ENCODE measurements at places on chromosomes 12 and 14. TPM values are rescaled to one million over a fixed set of nuclear protein-coding genes. Genes with fewer than 3 reads are reported as not detected.

SPX gene
- total RNA-seq = 7.7 TPM

MAP3K9 gene
- total RNA-seq = 2.6 TPM

TSPAN19 gene
- 3.4 TPM for total RNA-seq

PARPBP gene
- 14.2 TPM for total RNA-seq

ARID2 gene
- total RNA-seq = 41.9 TPM

SYCP3 gene
- total RNA-seq = 5.5 TPM

GRCh38 chr12:94644141-94644979, 6.0 kb downstream of the TMCC3 start:
- DNase-seq = no peak

- peak; percentile 81 for DNase-seq
These were observed 1750.7 kb upstream of the FLRT2 start for GRCh38 chr14:83779266-83779665.

DNA sequence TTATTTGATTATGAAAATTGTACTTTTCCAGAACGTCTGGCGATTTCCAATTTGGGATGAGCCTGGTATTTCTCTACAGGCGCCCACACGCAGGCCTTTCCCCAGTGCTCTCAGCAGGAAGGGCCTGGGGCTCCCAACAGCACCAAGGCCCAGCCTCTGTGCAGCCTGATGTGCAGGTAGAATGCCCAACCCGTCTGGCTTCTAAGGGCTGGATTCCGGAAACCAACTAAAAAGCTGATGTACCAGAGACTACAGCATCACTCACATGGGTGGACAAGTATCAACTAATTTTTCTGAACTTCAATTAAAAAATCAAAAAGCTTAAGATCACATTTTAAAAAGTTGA, 25.8 kb downstream of the CDC42BPB start:
- DNase-seq = peak; percentile 20

DNA sequence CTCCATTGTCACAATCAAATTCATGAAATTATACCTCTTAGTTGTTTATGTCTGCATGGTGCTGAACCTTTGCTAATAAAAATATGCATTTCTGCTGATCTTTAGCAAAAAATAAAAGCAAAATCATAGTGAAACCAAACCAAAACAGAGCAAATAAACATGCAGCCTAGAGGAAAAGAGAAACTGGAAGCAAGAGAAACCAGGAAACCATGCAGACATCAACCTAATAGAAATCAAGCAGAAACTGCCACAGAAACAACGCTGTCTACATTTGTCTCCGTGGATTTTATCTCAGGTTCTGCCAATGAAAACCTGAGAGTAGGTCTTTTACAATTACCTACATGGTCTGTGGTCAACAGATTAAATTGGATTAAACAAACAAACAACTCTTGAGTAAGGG, 173.7 kb downstream of the SYT10 start:
- DNase-seq = no peak

DNA sequence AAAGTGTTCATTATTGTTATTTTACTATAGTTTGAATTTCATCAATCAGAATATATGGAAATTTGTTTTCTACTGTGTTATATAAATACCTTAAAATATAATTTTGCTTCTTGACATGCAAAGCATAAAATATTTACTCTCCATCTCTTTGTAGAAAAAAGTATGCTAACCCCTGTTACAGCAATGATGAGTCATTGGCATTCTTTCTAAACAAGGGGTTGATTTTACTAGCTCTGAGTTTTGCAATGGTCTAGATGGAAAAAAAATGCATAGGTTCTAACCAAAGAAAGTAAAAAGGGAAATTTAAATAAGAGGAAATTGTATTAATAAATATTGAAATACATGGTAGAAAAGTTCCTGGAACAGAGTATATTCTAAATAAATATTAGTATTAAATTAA, 990.2 kb upstream of the ATXN7L3B start:
- DNase-seq = peak; percentile 2

DNA sequence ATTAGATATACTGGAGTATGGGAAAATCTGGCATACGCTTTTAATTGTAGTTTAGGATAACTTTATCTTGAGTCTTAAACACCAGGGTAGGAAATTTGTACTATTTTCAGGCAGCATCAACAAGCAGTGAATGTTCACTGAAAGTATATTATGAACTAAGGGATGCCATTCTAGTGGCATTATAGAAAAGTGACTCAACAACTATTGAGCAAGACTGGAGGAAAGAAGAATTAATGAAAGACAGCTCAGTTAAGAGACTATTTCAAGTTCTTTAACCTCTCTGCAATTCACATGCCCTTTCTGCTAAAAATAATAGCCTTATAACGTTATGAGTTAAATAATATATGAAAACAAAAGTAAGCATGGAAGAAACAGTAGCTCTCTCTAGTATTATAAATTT, 343.1 kb downstream of the FSCB start:
- DNase-seq = no peak

DNA sequence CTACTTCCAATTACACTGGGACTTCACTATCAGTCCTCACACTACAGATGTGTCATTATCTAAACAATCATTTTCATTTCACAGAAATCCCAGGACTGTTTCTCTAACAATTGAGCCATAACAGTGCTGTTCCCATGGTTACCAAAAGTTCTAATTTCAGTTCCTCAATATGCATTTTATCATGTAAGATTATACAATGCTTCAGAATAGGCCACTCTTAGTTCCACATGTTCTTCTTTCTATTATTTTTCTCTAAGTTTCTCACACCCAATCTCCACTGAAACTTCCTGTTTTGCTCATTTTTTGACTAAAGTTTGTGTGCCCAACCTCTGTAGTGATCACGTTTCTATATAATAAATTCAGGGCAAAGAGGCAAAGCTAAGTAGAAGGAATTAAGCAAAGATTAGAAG, 185.8 kb downstream of the DUSP6 start:
- DNase-seq = peak; percentile 32

DNA sequence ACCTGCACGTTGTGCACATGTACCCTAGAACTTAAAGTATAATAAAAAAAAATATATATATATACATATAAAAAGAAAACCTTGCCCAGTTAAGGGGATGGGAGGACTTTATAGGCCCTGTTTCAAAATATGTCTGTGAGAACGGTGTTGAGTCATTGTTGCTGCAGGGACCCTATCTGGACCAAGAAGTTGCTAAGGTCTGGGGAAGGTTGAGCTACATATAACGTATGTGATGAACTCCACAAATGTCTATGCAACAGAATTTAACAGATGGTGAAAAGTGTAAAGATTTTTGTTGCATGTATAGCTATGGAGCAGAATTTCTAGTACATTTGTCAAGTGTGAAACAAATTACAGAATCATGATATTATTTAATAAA, 59.7 kb downstream of the TBC1D30 start:
- no peak for DNase-seq

- no peak for DNase-seq
These were observed 65.4 kb downstream of the PTPRB start for GRCh38 chr12:70571705-70572268.

DNA sequence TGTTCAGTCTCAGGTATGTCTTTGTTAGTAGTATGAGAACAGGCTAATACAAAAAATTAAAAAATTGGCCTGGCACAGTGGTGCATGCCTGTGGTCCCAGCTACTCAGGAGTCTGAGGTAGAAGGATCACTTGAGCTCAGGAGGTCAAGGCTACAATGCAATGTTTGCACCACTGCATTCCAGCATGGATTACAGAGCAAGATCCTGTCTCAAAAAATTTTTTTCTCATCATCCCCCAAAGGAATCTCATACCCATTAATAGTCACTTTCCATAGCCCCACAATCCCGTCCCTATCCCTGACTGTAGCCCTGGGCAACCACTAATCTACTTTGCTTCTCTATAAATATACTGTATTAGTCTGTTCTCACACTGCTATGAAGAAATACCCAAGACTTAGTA, 57.8 kb downstream of the TTC8 start:
- DNase-seq = no peak

DNA sequence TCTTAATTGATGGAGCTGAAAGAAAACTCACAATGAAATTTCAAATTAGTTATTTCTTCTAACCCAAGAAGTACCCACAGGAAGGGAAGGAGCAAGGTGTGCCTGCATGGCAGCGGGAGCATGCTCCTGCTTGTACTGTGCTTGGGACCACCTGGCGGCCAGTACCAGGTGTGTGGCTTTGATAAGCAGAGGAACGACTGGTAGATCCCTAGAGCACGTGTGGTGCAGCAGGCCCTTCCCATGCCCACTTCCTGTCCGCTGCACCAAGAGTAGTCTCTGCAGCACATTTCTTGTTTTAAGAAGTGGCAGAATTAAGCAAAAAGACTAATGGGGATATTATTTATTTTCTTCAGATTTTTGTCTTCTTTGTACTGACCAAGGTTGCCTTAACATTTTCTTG, 122.3 kb upstream of the ATF1 start:
- DNase-seq = no peak

- DNase-seq = no peak
These were observed 10.9 kb upstream of the LGMN start for GRCh38 chr14:92759300-92759678.

GRCh38 chr12:3262470-3262869, 185.3 kb downstream of the TSPAN9 start:
- no peak for DNase-seq

DNA sequence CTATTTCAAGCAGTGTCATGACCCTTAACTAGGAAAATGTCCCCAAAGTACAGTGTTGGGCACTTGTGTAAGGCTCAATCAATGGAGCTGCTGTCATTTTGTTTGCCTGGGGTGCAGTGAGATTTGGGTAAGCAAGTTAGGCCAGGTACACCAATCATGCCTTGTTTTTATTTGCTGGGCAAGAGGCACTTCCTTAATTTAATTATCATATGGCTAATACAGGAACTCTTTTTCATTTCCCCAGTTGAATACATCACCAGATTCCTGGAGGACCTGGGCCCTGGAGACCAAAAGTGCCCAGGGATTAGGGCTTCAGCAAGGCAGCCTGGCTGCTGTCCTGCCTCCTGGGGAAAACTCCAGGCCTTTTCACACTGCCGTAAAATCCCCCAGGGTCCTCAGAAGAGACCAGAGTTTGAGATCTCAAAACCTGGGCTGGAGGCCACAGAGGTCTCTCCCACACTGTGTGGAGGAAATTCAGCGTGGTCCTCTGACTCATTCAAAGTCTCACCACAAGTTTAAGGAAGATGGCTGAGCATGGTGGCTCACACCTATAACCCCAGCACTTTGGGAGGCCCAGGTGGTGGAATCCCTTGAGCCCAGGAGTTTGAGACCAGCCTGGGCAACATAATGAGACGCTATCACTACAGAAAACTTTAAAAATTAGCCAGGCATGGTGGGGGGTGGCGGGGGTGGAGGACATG, 28.4 kb upstream of the FOXN3 start:
- no peak for DNase-seq

GRCh38 chr14:30991408-30991807, 34.0 kb upstream of the AP4S1 start:
- no peak for DNase-seq

- no peak for DNase-seq
These were observed 9.4 kb upstream of the PLBD2 start for GRCh38 chr12:113348849-113349536.

DNA sequence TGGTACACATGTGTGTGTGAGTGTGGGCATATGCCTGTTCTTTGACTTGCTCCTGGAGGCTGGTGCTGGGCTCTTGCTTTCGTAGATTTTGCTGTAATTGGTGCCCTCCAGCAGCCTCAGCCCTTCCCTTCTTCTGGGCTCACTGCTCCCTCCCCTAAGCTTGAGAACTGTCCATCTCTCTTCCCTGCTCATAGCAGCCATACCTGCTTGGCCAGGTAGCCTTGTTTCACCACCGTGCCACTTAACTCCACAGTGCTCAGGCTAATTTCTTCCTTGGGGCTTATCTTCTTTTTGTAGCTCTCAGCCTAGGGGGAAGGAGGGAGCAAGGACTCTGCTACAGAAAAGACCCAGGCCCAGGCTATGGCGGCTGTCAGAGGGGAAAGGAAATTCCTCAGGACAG, 19.8 kb downstream of the PLEK2 start:
- DNase-seq = no peak

DNA sequence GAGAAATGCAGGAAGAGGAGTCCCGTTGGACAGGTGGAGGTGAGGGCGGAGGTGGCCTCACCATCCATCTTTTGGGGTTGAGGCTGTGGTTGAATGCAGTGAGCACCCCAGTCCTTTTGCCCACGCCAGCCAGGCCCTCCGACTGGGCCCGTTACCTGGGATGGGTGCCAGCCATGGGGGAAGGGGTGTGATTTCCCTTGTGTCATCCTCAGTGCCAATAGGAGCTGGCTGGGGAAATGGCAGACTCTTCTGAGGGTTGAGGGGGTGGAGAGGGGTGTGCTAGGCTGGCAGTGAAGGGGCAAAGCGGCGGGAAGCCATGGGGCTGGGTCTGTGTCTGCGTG, 9.6 kb downstream of the KCNH3 start:
- DNase-seq = no peak

DNA sequence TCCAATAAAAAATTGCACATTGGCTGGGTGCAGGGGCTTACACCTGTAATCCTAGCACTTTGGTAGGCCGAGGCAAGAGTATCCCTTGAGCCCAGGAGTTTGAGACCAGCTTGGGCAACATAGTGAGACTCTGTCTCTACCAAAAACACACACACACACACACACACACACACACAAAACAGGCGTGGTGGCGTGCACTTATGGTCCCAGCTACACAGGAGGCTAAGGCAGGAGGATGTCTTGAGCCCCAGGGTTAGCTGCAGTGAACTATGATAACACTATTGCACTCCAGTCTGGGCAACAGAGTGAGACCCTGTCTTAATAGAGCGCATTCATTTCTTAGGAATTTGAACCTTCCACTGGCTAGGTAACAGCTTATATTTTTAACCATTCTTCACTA, 42.9 kb upstream of the BICD1 start:
- DNase-seq = no peak

DNA sequence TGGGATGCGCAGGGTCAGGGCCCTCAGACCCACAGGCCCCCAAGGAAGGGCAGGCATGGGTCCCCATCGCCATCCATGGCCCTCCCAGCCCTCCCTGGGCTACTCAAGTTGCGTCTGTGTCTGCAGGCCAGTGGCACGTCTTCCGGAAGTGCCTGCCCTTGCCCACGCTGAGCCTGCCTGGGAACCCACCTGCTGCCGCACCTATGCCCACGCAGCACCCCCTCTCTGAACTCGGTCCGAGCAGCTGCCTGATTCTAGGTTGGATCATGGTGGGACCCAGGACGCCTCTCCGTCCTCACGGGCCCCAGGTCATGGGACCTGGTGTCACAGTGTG, 182.8 kb downstream of the ADGRD1 start:
- DNase-seq = no peak
